ENCODE measurements at places on chromosomes 2 and 18.

GRCh38 chr2:206619011-206619410 lies 23.3 kb upstream of the FAM237A start:
- DNase-seq, result no peak

GRCh38 chr18:55236150-55236931 lies 277.1 kb upstream of the CCDC68 start:
- DNase-seq, result no peak

GRCh38 chr2:191064590-191064989 lies 50.6 kb upstream of the STAT1 start:
- no peak for DNase-seq

DNA sequence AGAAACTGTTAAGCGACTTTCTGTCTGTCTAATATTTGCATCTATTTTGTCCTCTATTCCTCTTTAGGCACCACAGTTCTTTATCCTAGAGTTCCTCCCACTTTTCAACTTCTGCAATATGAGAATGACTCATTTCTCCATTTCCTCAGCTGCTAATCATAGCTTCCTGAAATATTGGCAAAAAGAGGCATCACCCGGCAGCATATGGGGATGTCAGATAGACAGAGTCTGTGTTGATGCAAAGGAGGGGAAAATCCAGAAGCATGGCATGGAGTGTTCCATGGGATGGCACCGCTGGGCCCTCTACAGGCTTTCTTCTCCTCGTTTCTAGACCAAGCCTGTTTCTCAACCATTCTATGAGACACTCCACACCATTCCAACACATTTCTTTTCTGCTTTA lies 93.4 kb downstream of the DOCK10 start:
- no peak for DNase-seq

- DNase-seq, result no peak
Observed at GRCh38 chr18:2932247-2933181, 80.4 kb downstream of the LPIN2 start.

DNA sequence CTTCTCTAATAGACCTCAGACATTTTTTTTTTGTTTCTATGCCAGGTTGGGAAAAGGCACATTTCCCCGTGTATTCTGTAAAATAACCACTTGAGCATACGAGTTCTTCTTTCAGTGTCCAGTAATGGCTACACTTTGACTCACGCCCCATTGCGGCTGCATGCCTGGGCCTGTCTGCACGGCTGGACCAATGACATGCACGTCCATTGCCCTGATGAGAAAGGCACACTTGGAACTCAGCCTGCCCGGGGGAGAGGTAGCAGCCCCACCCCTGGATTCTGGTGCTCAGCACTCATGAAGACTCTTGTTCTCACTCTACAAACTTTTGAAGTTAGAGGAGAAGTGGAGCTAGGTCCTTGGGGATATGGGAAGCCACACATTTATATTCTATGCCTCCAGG lies 5.8 kb downstream of the PCARE start:
- no peak for DNase-seq

GRCh38 chr18:2571200-2572170 lies at the start of the genes METTL4 and NDC80:
TSS of gene METTL4 (minus strand) at chr18:2571505. CDS start at chr18:2567216, 4,289 bp downstream.
TSS of gene NDC80 (plus strand) at chr18:2571557. CDS start at chr18:2572986, 1,429 bp downstream.
- peak; percentile 74 for DNase-seq

GRCh38 chr2:181828122-181828705 lies 63.3 kb upstream of the ITPRID2 start:
- no peak for DNase-seq

GRCh38 chr2:171864357-171864985 lies 29.6 kb downstream of the SLC25A12 start:
- no peak for DNase-seq

GRCh38 chr2:150339951-150340350 lies 147.5 kb downstream of the RND3 start:
- no peak for DNase-seq

- DNase-seq, result no peak
Observed at GRCh38 chr2:241130316-241130715, 19.0 kb downstream of the PASK start.

DNA sequence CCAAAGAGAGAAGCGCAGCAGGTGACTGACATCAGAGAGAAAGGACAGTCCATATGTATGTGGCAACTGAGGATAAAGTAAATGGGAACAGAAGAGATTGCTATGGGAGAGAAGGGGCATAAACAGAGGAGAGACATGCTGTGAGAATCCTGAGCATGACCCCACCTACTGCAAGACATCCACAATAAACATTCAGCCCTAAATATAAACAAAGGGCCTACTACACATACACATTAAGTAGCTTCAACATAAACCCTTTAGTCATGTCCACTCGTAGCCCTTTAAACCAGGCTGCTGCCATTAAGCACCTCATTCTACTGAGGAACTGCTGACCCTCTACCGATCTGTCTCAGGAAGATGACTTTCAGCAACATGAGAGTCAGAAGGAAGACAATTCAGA lies 32.9 kb downstream of the CCBE1 start:
- no peak for DNase-seq

- no peak for DNase-seq
Observed at GRCh38 chr18:995629-996028, 91.0 kb downstream of the ADCYAP1 start.
